ENCODE measurements at places on chromosomes 3 and 15.
A peak's percentile ranks its signal among the peaks of the same experiment; 100 is the strongest.

DNA sequence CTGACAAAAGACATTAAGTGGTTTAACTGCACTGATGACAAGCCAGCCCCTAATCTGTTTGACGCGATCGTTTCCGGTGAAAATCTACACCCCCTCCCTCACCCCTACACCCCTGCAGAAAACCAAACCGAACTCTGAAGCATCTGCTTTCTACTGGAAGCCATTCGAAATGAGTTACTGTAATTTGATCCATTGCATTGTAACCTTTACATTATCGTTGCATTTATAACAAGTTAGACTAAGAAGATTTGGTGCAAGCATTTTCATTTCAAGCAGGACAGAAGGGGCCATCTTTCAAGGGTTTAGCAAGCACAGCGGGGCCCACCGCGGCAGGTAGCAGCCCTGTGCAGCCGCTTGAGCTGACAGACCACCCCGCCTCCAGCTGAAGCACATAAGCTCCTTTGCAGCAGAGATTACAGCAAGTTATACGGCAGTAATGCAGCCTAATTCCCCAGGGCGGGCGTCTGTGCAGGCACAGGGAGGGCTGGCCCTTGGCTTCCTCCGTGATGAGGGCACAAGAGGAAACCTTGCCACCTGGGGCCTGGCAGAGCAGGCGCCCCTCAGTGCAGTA, 79.3 kb downstream of the CHSY1 start:
- no peak for DNase-seq

- DNase-seq = peak; percentile 95
These were observed 56.7 kb downstream of the DRD3 start for GRCh38 chr3:114122027-114122709.

- no peak for DNase-seq
These were observed 53.8 kb downstream of the IQSEC1 start for GRCh38 chr3:13019243-13020095.

DNA sequence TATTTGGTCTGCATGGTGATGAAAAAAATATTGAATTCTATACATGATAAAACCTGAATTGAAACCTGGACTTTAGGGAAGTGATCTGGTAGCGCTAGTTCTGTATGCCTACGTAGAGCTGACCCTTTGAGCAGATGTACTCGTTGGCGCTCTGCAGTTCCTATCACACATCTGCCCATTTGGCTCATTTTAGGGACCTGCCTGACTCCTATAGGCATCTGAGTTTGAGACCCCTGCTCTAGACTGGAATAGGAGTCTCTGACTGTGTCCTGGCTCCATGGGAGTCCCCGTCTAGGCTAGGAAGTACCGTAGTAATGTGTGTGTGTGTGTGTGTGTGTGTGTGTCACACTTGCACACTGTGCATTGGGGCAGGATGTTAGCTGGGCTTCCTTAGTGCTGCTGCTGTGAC, 21.2 kb downstream of the STARD5 start:
- DNase-seq = no peak

DNA sequence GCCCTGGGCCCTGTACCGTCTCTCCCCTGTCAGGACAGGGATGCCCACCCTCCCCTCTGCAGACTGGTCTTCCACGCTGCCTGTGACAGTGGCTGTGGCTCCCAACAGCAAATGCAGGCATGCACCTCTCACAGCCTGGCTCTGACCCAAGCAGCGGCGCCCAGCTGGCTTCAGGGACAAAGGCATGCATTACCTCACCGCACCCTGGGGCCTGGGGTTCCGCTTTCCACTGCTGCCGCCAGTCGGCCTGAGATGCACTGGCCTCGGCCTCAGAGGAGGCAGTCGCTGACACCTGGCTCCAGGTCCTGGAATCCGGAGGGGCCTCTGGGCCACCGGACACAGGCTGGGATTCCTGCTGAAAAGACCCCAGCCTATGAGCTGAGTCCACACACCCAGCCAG, 70.3 kb downstream of the SCN5A start:
- no peak for DNase-seq

GRCh38 chr3:171712171-171712938, 97.9 kb downstream of the PLD1 start:
- peak; percentile 50 for DNase-seq

GRCh38 chr3:106566277-106566676, 697.5 kb upstream of the CBLB start:
- no peak for DNase-seq

GRCh38 chr3:61928776-61929314, 367.5 kb downstream of the PTPRG start:
- no peak for DNase-seq

DNA sequence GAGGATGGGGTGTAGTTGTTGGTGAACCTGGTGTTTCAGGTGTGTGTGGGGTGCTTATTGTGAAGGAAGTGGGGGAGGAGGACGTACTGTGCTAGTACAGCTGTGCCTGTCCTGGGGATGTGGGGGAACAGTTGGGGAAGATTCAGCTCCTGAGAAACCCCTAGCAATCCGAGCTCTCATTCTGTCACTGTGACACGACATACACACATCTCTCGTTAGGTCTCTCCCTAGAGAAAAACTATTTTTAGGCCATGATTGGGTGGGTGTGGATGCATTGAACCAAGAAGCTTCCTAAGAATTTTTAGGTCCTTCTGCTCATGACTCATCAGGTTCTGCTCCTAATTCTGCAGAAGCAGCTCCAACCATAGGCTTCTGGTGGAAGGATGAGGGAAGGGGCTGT, 54.3 kb downstream of the SLC30A4 start:
- DNase-seq = no peak

DNA sequence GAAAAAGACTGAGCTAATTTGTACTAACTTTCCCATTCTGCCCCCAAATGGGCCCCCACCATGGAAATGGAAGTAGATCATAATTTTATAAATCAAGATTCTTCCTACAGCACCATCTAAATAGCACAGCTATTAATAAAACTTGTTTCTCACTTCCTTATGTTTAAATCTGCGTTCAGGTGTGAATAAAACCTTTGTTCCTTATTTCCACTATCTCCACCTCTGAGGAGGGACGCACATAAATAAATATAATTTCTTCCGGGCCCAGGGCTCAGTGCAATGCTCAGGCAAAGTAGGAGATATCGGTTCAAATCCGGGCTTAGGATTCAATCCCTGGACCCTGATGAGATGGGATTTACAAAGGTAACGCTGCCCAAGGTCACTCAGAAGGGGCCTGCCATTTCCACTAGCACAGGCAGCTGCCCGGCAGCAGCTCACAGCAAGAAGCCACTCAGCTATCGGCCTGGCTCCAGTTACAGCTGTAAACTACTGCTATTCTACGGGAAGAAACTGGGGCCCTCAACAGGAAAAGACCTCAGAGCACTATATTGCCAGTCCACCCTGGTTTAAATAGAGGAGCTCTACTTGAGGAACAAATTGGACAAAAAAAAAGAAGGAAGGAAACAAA, 52.5 kb downstream of the FOXP1 start:
- DNase-seq = no peak

DNA sequence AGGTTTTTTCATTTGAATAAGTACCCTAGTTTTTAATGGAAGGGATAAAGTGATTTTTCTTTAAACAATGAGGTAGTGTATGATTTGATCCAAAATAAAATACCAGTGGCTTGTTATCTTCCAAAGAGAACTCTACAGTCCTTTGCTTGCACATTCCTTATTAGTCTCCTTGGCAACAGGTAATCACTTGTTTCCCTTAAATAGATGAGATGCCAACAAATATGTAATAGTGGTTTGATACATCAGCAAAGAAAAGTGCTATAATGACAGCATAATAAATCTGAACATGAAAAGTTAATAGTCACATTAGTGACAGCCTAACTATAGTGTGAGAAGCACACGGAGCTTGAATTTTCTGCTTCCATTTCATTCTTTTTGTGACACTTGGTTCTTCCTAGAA, 360.2 kb downstream of the ZNF385D start:
- DNase-seq = no peak

DNA sequence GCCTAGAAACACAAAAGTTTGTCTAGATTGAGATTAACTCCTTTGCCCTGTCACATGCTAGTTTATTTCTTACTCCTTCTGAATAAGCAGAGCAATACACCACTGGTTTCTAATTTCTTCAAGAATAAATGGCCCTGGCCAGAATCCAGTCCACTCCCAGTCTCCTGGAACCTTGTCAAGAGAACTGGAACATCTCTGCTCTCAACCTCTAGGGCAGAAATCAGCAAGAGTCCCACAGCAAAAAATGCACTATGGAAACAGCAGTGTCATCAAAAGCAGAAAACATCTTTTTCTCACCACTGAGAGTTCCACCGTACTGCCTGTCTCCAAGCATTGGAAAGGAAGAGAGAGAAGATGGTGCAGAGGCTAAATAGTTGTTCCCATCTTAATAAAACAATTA, 35.9 kb upstream of the PPP2R3A start:
- no peak for DNase-seq

All from kidney capillary endothelial cell (primary cell).